ENCODE measurements at places on chromosomes 1 and 21. TPM values are rescaled to one million over a fixed set of nuclear protein-coding genes. Genes with fewer than 3 reads are reported as not detected.
A peak's percentile ranks its signal among the peaks of the same experiment; 100 is the strongest.

RHBDL2 gene
- not detected for total RNA-seq

ZBTB8A gene
- 17.4 TPM for total RNA-seq

WDR64 gene
- 0.80 TPM for total RNA-seq

PTPRC gene
- total RNA-seq = not detected

PRRX1 gene
- total RNA-seq = not detected

GRCh38 chr1:2828586-2829250 lies 27.2 kb upstream of the TTC34 start:
- no peaks in the 10 kb centered on the region for H3K36me3 ChIP-seq
- H3K27ac ChIP-seq = no peak overlapping the region
- no peak overlapping the region for H3K4me3 ChIP-seq
- peaks cover 2% of the 10 kb centered on the region for H3K27me3 ChIP-seq
- H3K4me1 ChIP-seq = no peaks in the 10 kb centered on the region
- DNase-seq = no peak

DNA sequence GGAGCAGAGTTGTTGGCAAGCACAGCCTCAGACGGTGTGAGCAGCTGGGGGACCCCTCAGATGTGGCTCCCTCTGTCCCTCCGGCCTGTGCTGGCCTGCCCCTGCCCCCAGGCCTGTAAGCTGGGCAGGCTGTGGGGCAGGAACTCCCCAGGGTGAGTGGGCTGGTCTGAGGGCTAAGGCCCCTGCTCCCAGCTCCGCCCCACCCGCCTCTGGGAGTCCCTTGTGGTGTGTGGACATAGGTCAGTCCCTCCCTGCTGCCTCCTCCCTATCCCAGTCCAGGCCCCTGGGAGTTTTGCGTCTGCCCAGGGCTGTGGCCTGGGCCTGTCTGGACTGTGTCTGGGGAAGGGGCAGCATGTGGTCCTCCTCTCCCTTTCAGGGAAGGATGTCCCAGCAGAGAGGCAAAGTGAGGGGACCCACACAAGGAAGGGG lies 3.6 kb upstream of the VWA1 start:
- peaks cover 4% of the 10 kb centered on the region for H3K36me3 ChIP-seq
- H3K27ac ChIP-seq = peak overlapping the region; percentile 38
- peaks cover 26% of the 10 kb centered on the region for H3K4me1 ChIP-seq
- no peak overlapping the region for H3K4me3 ChIP-seq

- DNase-seq = no peak
- no peak overlapping the region for H3K4me3 ChIP-seq
- peaks cover 4% of the 10 kb centered on the region for H3K27me3 ChIP-seq
- peak overlapping the region; percentile 68 for H3K27ac ChIP-seq
- peaks cover 52% of the 10 kb centered on the region for H3K4me1 ChIP-seq
Measured at GRCh38 chr1:172698224-172698623, 39.3 kb downstream of the FASLG start.

GRCh38 chr1:53111073-53111556 lies 31.3 kb downstream of the SLC1A7 start:
- no peak overlapping the region for H3K27ac ChIP-seq
- H3K36me3 ChIP-seq = no peaks in the 10 kb centered on the region
- H3K4me1 ChIP-seq = peaks cover 17% of the 10 kb centered on the region

DNA sequence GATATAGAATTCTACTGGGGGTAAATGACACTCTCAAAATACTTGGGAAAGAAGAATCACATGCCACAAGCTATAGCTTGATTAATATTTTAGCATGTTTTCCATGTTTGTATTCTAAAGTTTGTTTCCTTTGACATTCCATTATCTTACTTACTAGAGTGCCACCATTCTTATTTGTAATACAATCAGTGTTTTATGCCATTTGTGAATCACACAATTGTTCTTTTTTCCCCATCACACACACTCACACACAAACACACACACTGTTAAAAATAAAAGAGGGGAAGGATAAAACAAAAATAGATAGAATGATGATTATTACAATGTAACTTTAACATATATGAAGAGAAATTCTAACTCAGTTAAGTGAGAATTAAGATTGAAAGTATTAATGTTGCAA lies 16.0 kb upstream of the TEKT2 start:
- H3K36me3 ChIP-seq = peaks cover 3% of the 10 kb centered on the region
- no peak for DNase-seq
- H3K4me3 ChIP-seq = no peak overlapping the region
- no peaks in the 10 kb centered on the region for H3K4me1 ChIP-seq

- no peaks in the 10 kb centered on the region for H3K36me3 ChIP-seq
- peaks cover 18% of the 10 kb centered on the region for H3K4me1 ChIP-seq
- no peak overlapping the region for H3K27ac ChIP-seq
- no peak overlapping the region for H3K4me3 ChIP-seq
- peaks cover 3% of the 10 kb centered on the region for H3K27me3 ChIP-seq
Measured at GRCh38 chr21:32516756-32517649, 68.3 kb downstream of the TCP10L start.

GRCh38 chr1:218164930-218165700 lies 120.0 kb upstream of the RRP15 start:
- DNase-seq = peak; percentile 32
- no peaks in the 10 kb centered on the region for H3K36me3 ChIP-seq
- peak overlapping the region; percentile 93 for H3K4me3 ChIP-seq
- no peak overlapping the region for H3K27ac ChIP-seq
- no peaks in the 10 kb centered on the region for H3K27me3 ChIP-seq
- H3K4me1 ChIP-seq = peaks cover 16% of the 10 kb centered on the region

DNA sequence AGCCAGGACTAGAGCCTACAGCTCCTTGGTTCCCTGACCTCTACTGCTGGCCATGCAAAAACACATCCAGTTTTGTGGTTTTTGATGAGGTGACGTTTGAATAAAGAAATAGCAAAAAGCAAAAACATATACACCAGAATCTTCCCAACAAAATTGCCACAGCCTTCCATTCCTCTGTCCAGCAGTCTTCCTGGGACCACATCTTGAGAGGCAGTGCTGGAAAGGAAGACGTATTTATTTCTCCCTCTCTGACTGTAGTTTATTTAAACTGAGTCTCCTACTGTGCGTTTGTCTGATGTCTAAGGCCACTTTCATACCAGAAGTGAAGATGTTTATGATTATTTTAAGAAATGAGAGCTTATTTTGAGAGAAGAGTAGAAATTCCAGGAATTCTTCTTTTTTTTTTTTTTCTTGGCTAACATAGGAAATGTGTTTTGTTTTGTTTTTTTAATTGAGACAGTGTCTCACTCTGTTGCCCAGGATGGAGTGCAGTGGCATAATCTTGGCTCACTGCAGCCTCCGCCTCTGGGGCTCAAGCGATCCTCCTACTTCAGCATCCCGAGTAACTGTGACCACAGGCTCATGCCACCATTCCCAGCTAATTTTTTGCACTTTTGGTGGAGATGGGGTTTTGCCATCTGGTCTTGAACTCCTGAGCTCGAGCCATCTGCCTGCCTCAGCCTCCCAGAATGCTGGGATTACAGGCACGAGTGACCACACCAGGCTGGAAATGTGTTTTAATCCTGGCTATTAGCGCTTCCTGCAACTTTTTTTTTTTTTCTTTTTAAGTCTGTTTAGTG lies 118.5 kb downstream of the ITSN1 start:
- peaks cover 27% of the 10 kb centered on the region for H3K4me1 ChIP-seq
- no peak for DNase-seq
- H3K27me3 ChIP-seq = peaks cover 4% of the 10 kb centered on the region
- peaks cover 10% of the 10 kb centered on the region for H3K36me3 ChIP-seq

DNA sequence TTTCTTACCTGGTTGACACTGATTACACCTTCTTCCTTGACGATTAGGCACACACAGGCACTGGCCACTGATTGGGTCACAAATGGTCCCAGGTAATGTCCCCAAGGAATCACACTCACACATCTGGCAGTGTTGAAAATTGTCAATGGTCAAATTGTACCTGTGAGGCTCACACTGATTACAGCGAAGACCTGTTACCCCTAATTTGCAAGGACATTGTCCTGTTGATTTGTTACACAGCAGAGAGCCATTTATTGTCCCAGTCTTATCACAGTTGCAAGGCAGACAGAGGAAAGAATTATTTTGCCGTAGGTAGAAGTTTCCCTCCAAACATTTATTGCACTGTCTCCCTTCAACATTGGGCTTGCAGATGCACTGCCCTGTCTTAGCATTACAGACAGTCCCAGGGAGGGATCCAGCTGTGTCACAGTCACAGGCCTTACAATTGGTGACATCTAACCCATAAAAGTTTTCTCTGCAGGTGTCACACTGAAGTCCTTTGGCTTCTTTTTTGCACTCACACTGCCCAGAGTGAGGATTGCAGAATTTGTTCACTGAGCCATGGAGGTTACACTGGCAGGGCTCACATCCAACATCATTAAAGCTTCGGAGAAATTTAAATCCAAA lies 176.6 kb downstream of the USH2A start:
- no peak overlapping the region for H3K4me3 ChIP-seq
- H3K36me3 ChIP-seq = no peaks in the 10 kb centered on the region
- no peak for DNase-seq
- H3K27me3 ChIP-seq = no peaks in the 10 kb centered on the region
- no peak overlapping the region for H3K27ac ChIP-seq

GRCh38 chr1:180815188-180815587 lies 97.5 kb upstream of the KIAA1614 start:
- H3K36me3 ChIP-seq = peaks cover 6% of the 10 kb centered on the region
- no peak overlapping the region for H3K27ac ChIP-seq
- peaks cover 3% of the 10 kb centered on the region for H3K4me1 ChIP-seq
- no peak overlapping the region for H3K4me3 ChIP-seq

GRCh38 chr1:225613006-225613405 lies 39.9 kb downstream of the ENAH start:
- H3K27me3 ChIP-seq = peaks cover 2% of the 10 kb centered on the region
- no peak overlapping the region for H3K4me3 ChIP-seq
- DNase-seq = no peak
- no peaks in the 10 kb centered on the region for H3K36me3 ChIP-seq

GRCh38 chr1:51990478-51990965 lies at the start of gene RAB3B:
Gene RAB3B (minus strand): TSS chr1:51990700. CDS start chr1:51977117, 13,583 bp downstream.
- H3K4me3 ChIP-seq = peak within 1 kb of the TSS; percentile 91
- H3K27me3 ChIP-seq = peaks cover 19% of the 10 kb centered on the region
- peaks cover 15% of the 10 kb centered on the region for H3K4me1 ChIP-seq

- peaks cover 7% of the 10 kb centered on the region for H3K4me1 ChIP-seq
- no peaks in the 10 kb centered on the region for H3K27me3 ChIP-seq
Measured at GRCh38 chr1:83998205-83998497, 781 bp downstream of the TTLL7 start.

DNA sequence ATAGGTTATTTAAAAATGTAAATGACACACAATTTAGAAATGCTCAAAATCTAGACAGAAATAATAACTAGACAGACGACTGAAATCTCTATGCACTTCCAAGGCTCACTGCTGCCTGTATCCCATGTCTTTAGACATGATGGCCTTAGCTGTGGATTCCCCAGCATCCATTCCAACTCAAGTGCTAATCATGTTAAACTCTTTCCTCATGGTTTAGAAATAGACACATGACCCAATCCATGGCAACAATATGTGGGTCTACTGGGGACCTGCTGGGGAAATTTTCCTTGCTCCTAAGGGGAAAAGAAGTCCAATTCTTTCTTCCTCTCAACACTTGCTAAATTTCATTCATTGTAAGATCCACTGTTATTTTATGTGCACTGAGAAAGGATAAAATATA lies 188.5 kb downstream of the SLC45A1 start:
- H3K27me3 ChIP-seq = peaks cover 3% of the 10 kb centered on the region
- peaks cover 15% of the 10 kb centered on the region for H3K36me3 ChIP-seq
- H3K4me1 ChIP-seq = peaks cover 6% of the 10 kb centered on the region
- no peak overlapping the region for H3K4me3 ChIP-seq

- no peaks in the 10 kb centered on the region for H3K27me3 ChIP-seq
- H3K27ac ChIP-seq = no peak overlapping the region
- H3K4me1 ChIP-seq = peaks cover 14% of the 10 kb centered on the region
- H3K4me3 ChIP-seq = no peak overlapping the region
- peaks cover 4% of the 10 kb centered on the region for H3K36me3 ChIP-seq
Measured at GRCh38 chr21:29318354-29318753, 19.6 kb downstream of the BACH1 start.

DNA sequence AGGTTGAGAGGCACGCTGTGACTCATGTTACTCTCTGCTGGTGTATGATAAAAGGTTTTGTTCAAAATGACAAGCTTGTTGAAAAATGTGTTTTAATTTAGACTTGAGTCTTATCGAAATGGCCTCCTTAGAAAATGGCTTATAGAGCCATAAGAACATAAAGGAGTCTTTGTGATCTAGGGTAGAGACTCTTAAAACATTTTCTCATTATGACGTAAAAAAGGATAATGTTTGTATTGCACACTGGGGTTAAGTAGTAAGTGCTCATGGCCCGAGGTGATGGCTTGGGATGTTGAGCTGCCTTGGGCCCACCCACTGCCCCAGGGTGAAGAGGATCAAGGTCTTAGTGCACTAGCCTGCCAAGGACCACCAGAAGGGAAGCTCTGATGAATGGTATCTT lies 117.4 kb downstream of the DISC1 start:
- H3K27me3 ChIP-seq = peaks cover 2% of the 10 kb centered on the region
- peaks cover 33% of the 10 kb centered on the region for H3K36me3 ChIP-seq
- no peaks in the 10 kb centered on the region for H3K4me1 ChIP-seq
- DNase-seq = no peak

GRCh38 chr1:82388679-82389078 lies 587.9 kb downstream of the ADGRL2 start:
- H3K27ac ChIP-seq = no peak overlapping the region
- no peaks in the 10 kb centered on the region for H3K4me1 ChIP-seq
- H3K27me3 ChIP-seq = no peaks in the 10 kb centered on the region
- no peak for DNase-seq
- H3K4me3 ChIP-seq = no peak overlapping the region
- no peaks in the 10 kb centered on the region for H3K36me3 ChIP-seq

DNA sequence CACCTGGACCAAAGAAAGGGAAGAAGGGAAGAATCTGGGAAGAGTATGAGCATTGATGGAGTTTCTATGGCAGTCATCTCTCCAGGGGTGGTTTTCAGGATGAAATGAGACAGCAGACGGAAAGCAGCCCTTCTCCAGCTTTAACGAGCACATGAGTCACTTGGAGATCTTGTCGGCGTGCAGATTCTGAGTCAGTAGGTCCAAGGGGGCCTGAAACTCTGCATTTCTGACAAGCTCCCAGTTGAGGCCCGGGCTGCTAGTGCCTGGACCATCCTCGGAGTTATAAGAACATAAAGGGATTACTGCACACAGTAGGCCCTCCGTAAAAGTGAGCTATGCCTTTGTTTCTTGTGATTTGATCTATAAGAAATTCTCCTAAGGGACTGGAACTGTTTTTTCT lies 17.6 kb downstream of the HSPG2 start:
- no peak overlapping the region for H3K4me3 ChIP-seq
- H3K4me1 ChIP-seq = peaks cover 54% of the 10 kb centered on the region
- no peak for DNase-seq

DNA sequence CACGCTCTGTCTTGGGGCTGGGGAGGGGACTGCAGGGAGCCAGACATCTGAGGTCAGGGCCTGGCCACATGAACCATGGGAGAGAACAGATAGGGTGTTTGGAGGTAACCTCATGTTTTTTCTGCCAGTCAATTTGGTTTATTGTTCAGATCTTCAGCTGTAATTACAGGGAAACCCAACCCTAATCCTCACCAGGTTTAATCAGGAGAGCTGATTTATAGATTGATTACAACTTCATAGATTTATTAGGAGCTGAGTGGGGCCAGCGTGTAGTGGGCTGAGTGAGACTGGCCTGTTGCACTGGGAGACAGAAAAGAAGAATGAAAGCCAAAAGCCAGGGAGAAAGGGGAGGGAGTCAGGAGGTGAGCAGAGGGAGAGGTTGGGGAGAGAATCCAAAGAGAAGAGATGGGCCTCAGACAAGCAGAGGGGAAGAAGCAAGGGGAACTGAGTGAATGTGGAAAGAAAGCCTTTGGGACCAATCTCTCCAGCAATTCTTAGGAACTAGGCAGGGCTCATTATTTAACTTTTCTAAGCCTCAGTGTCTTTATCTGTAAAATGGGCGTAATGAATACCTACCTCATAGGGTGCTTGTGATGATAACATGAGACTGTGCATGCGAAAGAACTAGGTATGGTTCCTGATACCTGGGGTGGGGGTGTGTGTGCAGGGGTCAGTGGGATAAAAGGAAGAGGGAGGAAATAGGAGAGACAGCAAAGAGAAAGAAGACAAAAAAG lies 17.0 kb upstream of the STUM start:
- H3K4me3 ChIP-seq = peak overlapping the region; percentile 35
- no peaks in the 10 kb centered on the region for H3K27me3 ChIP-seq
- H3K4me1 ChIP-seq = peaks cover 4% of the 10 kb centered on the region
- no peak for DNase-seq
- no peaks in the 10 kb centered on the region for H3K36me3 ChIP-seq
- H3K27ac ChIP-seq = peak overlapping the region; percentile 0

Data from endothelial cell (in vitro differentiated cells).